ENCODE measurements at places on chromosomes 16 and 17.
A peak's percentile ranks its signal among the peaks of the same experiment; 100 is the strongest.

DNA sequence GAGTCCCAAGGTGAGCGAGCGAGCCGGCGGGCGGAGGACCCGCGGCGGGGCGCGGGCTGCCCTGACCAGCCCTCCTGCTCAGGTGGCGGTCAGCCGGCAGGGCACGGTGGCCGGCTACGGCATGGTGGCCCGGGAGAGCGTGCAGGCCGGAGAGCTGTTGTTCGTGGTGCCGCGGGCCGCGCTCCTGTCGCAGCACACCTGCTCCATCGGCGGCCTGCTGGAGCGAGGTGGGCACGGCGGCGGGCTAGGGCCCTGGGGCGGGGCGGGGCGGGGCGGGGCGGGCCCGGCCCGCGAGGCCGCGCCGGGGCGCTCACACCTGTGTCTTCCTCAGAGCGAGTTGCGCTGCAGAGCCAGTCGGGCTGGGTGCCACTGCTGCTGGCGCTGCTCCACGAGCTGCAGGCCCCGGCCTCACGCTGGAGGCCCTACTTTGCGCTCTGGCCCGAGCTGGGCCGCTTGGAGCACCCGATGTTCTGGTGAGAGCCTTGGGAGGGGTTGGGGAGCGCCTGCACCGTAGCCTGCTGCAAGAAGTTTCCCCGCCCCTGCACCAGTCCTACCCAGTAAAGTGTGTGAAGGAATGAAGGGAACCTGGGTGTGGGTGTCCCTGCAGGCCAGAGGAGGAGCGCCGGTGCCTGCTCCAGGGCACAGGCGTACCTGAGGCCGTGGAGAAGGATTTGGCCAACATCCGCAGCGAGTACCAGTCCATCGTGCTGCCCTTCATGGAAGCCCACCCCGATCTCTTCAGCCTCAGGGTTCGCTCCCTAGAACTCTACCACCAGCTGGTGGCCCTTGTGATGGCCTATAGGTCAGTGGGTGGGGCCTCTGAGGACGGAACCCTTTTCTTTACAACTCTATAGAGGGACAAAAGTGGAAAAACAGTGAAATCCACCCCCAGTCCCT lies 802 bp downstream of the SETD6 start:
- DNase-seq = peak; percentile 20

GRCh38 chr16:52993179-52993578 lies 59.5 kb downstream of the CHD9NB start:
- no peak for DNase-seq

GRCh38 chr17:48597778-48598631 lies 4.4 kb upstream of the HOXB5 start:
- DNase-seq = no peak

- peak; percentile 66 for DNase-seq
Observed at GRCh38 chr16:87874639-87875427, 5.5 kb upstream of the SLC7A5 start.
